ENCODE measurements at places on chromosomes 2 and 18.

DNA sequence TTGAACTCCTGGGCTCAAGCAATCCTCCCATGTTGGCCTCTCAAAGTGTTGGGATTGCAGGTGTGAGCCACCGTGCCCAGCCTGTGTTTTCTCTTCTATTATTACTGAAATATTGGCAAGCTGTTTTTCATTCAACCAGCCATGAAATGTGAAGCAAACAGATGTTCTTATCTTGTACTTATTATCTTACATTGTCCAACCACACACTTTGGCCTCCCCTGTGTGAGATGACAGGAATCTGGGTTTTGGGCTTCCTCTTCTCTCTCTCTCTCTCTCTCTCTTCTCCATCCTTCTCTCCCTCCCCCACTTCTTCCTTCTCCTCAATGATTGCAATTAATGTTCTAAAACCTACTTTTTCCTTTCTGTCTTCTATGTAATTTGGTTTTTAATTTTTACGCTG is 33.1 kb downstream of the RAMP1 start:
- DNase-seq, result no peak

GRCh38 chr2:206802654-206803514 is 37.5 kb downstream of the FASTKD2 start:
- DNase-seq, result no peak

DNA sequence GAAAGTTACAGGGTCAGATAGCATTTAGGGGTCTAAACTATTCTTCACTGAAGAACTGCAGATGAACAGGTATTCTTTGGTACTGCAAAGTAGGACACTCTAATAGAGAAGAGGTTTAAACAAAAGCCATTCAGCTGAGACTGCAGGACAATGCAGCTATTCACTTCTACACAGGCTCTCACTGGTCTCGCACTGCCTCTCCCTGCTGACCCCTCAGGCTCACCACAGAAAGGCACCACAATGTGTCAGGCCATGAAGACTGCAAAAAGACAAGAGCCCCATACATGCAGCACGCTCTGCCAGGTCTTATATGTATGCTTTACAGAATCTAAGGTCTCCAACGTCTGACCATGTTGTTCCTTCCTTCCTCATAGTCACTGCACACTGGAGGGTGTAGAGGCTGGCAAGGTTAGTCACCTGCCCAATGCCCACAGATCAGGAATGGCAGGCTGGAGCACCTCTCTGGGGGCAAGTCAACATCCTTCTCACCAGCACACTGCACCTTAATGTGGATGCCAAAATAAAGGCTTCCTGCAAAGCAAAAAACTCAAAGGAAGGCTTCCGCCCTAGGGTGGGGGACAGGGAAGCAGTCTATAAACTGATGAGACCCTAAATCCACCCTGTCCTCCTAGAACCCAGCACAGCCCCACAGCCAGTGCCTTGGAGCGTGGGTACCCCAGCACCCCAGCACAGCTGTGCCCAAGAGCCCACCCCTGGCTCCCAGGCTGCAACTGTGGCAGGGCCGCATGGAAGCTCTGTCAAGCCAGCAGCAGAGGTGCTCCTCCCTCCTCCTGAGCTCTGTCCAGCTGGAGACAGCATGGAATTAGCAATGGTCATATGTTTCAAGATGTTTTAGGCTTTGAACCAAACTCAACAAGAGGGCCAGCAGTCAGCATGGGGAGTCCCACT is 10.7 kb upstream of the RNU4ATAC start:
- no peak for DNase-seq

DNA sequence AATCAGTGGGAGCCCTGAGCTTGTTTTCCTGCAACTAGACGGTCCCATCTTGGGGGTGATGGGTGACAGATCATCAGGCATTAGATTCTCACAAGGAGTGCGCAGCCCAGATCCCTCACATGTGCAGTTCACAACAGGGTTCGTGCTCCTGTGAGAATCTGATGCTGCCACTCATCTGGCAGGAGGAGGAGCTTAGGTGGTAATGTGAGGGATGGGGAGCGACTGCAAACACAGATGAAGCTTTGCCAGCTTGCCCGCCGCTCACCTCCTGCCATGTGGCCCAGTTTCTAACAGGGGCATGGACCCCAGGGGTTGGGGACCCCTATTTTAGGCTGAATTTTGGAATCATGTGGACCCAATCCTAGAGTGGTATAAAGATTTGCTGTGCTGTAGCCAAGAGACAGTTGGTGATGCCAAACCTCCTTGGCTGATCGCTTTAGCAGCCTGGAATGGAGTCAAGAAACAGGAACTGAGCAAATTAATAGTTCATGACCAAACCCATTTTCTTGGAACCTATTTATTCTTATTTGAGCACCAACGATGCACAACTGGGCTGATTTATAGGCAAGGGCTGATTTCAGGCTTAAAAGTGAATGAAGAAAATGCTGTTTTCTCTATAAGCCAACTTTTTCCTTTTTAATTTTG is 25.7 kb downstream of the LPIN1 start:
- no peak for DNase-seq

DNA sequence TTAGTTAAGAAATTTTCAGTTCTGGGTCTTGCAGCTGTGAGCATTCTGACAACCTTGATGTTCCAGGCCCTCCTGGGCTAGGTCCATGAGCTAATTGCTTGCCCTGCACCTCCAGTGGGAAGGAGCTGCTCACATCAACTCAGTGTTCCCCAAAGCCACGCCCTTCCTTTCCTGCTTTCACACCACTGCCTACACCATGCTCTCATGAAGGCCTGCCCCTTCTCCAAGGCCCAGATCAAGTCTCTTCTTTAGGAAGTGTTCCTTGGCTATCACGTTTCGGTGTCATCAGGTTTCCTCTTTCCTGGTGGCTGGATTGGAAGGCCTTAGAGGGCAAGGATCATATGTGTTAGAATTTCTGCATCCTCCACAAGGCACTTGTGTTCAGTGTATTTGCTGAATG is 18.8 kb downstream of the TMEM127 start:
- no peak for DNase-seq

- peak; percentile 48 for DNase-seq
Observed at GRCh38 chr2:120245520-120246332, 6.9 kb upstream of the RALB start.

DNA sequence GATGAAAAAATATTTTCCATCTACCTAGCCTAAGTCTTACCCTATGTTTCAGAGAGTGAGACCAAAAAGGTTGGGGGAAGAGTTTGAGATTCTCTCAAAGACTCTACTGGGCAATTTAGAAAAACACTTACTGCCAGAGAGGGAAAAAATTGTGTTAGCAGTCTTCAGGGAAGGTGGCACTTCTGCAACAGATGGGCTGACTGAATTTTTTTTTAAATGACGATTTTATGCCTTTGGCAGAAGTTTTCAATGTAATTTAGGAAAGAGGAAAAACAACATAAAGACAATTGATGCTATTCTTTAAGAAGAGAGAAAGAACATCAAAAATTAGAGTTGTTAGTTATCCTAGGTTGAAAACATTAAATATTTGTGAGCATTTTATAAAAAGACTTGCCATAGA is 1894.5 kb upstream of the PIK3C3 start:
- DNase-seq, result no peak

DNA sequence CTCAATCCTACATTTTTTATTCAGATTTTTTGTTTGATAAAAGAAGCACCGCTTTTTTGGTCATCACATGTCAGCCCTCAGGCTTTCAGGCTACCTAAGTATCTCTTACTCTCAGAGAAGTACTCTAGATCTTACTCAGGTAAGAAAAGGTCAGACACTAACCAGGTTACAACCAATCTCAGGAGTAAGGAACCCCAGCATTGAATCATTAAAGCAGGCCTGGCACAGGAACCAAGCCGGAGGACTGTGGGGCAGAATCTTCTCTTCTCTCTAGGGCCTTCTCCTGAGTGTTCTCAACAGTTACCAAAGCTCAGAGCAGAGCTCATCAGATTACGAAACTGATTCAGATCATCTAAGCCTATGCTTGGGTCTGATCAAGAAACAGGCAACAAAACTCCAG is 28.2 kb downstream of the RBMS1 start:
- DNase-seq, result no peak

GRCh38 chr18:76431437-76432273 is 63.4 kb downstream of the ZNF516 start:
- no peak for DNase-seq

DNA sequence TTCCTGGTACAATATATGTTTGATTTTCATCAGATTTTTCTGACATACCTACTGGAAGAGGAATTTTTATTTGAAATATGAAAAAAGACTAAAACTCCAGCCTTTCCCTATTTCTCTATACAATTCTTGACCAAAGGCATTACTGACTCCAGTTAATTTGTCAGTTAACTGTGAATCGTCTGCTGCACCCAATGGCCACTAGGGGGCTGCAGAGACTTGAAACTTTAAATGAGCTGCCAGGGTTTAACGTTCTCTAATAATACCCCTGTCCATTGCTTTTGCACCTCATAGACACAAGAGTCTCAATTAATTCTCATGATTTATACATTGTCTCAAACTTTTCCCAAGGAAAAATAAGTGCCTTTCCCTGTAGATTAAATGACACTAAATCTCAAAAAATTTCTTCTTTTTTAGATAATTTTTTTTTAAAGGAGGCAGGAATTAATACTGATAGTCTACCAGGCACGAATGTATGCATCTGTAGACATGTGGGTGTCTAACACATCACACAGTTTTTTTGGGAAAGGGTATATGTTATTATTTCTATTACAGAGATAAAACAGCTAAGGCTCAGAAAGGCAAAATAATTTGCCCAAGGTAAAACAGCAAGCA is 1.8 kb upstream of the ALK start:
- DNase-seq, result peak; percentile 83

DNA sequence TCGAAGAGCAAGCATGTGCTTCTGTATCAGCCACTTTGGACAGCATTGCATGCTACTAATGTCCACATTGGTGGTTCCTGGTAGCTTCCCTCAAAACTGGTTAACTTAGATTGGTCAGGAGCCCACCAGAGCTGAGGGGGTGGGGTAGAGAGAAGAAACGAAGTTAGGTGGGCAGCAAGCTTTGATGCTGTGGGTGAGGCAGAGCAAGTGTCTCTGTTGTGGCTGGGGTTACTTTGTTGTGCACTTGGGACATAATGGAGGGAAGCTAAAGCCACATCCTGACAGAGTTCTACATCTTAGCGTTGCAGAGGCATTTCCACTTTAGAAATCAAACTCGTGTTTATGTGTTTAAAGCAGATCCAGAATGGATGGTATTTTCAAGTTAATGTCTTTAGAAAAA is 82.7 kb downstream of the FAM168B start:
- no peak for DNase-seq

DNA sequence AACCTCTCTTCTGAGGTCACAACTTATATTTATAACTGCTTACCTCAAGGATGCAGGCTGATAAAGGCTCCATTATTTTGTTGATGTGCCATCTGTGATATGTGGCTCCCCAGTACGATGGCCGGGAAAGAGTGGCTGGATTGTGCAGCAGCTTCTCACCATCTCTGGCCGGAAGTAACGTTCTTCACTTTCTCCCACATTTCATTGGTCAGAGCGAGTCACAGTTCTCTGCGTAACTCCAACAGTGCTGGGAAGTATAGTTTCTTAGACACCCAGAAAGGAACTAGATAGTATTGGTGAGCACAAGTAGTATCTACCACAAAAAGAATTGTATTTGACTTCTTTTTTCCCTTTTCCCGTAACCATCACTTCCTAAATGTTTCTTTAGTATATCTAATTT is 28.7 kb downstream of the ZSWIM2 start:
- no peak for DNase-seq

GRCh38 chr18:65288908-65289307 is 461.9 kb upstream of the CDH7 start:
- no peak for DNase-seq

- no peak for DNase-seq
Observed at GRCh38 chr18:432791-433190, 67.7 kb downstream of the COLEC12 start.

DNA sequence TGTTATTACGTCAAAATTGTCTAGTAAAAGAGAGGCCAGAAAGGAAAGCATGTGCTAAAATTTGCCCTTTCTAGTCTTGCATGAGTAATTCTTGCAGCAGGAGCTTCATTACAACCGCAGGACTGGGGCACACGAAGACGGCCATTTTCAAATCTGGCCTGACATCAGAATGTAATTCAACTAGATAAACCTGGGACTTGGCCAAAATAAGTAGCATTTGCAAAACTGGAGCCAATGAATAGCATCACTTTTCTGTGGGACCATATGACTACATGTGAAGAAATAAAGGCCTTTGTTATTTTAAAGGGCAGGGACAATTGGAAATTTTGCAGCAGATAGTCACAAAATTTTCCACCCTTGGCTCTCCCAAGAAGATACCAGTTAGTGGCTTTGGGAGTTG is 3.0 kb upstream of the FZD7 start:
- DNase-seq, result no peak

- DNase-seq, result no peak
Observed at GRCh38 chr2:72438364-72438763, 290.7 kb upstream of the CYP26B1 start.

DNA sequence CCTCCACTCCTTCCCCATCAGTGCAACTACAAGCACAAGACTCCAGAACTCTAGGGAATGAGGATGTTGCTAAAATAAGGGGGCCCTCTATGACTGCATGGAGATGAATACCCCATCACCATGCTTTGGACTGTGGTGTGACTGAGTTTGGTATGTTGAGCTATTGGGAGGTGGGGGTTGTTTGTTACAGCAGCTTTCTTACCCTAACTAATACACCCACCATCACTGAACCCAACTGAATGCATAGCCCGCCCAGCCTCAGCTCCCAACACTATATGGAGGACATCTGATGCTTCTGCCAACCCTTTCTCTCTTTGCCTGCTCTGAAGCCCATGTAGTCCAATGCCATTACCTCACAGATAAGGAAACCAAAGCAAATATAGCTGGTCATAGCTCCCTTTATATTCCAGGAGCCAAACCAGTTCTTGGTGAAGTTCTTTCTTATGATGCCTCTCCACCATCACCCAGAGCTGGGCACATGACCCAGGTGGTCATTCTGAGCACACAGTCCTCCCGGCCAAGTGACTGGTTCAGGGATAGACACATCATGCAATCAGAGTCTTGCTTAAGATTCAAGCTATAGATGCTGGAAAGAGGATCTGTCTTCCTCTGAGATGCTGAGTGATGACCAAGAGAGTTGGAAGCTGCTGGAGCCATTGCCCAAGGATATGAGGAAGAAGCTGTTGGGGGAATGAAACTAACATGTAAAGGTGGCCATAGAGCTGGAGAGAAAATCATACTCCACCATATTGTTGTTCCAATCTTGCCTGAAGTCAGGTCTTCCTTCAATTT is 155.6 kb upstream of the HAAO start:
- DNase-seq, result no peak

GRCh38 chr2:108436976-108437375 is 12.0 kb upstream of the GCC2 start:
- no peak for DNase-seq

DNA sequence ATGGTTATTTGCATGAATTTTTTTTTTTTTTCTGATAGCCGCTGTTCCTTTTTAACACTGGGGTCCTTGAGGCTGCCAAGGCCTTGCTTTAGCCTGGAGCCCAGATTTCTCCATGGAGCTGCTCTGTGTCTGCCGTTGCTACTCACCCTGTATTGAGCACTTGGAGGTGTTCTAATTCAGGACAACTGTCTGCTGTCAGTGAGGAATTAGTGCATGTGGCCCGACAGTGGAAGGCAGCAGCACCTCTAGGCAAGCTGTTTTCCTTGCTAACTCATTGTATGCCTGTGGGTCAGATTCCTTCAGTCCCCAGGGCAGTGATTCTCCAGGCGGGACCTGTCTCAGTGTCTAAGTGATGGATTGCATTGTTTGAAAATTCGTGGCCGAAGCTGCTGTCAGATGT is 147.7 kb upstream of the DPP10 start:
- no peak for DNase-seq

GRCh38 chr2:119282996-119283511 is 59.4 kb downstream of the STEAP3 start:
- DNase-seq, result no peak
